ENCODE measurements at places on chromosomes 7 and 10.

DNA sequence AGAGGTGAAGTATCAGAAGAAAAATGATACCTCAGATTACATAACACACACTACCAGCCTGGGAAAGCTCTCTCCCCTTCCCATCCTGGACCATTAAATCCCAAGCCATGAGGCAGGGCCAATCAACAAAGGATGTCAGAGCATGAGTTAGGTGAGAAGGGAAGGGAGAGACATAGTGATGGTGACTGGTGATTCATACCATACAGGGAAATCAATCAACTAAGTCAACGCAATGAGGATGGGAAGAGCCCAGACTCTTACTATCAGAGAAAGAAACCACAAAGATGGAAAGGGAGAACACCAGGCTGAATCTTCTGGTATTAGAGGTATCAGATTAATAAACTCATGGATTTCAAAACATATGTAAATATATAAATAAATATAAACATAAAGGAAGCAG is 185.4 kb downstream of the KMT2E start:
- DNase-seq, result no peak

- DNase-seq, result no peak
Measured at GRCh38 chr10:75283078-75283670, 47.4 kb upstream of the COMTD1 start.

GRCh38 chr7:70698219-70698832 is 433.6 kb upstream of the GALNT17 start:
- peak; percentile 57 for DNase-seq

DNA sequence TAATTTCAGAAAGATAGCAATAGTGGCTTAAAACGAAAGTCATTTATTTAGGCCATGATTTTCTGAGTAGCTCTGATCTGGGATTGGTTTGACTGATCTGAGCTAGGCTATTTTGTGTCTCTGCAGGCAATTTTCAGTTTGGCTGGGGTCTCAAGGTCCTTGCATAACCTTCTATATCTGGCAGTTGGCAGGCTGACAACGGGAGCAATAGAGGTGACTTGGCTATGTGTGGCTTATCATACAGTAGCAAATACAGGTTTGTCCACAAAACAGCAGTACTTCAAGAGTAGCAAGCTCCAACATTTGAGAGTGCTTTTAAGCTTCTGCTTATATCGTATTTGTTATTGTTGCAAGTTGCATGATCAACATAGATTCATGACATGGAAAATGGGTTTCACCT is 1167.3 kb upstream of the CELF2 start:
- DNase-seq, result no peak

GRCh38 chr10:35643151-35644049 is 1.3 kb upstream of the FZD8 start:
- DNase-seq, result peak; percentile 45

GRCh38 chr7:120966961-120967360 is 16.4 kb downstream of the ING3 start:
- DNase-seq, result no peak

GRCh38 chr7:6359021-6359420 is 86.6 kb upstream of the CYTH3 start:
- DNase-seq, result no peak

DNA sequence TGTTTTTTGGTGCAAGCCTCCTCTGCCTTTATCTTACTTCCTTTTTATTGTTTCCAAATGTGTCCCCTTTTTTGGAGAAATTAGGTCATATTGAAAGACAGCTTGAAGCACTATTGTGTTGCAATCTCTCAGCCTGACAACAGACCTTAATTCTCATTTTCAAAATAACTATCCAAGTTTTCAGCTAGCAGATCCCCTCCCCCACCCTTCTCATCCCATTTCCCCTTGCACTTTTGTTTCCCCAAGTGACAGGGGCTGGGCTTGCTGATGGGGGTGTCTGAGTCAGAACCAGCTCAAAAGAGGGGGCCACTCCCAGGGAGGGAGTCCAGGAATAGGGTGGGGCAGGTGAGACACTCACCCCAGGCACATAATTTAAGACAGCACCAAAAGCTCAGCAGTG is 75.3 kb downstream of the MKI67 start:
- DNase-seq, result no peak

GRCh38 chr7:83451501-83452045 is 197.4 kb downstream of the SEMA3E start:
- no peak for DNase-seq

DNA sequence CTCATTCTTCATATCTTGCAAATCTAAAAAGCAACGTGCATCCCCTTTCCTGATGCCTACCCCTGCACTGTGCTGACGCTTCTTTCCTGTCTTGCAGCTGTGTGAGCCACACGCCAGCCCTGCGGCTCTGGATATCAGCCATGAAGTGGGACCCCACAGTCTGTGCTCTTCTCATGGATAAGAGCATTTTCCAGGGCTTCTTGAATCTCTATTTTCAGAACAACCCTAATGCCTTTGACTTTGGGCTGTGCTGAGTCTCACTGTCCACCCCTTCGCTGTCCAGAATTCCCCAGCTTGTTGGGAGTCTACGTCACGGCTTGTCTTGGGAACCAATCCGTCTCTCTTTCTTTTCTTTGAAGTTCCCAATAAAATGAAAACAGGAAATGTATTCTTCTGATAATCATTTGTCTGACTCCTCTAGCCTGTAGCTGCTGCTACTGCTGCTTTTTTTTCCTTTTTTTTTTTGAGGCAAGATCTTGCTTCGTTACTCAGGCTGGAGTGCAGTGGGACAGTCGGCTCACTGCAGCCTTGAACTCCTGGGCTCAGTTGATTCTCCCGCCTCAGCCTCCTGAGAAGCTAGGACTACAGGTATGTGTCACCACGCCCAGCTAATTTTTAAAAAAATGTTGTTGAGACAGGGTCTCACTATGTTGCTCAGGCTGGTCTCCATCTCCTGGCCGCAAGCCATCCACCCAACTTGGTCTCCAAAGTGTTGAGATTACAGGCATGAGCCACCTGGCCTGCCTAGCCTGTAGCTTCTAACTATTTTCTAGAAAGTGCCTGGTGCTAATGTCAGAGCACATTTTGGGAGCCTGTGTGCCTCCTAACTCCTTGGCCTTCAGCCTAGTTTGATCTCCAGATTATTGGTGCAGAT is 30.3 kb downstream of the GSTO2 start:
- DNase-seq, result no peak

DNA sequence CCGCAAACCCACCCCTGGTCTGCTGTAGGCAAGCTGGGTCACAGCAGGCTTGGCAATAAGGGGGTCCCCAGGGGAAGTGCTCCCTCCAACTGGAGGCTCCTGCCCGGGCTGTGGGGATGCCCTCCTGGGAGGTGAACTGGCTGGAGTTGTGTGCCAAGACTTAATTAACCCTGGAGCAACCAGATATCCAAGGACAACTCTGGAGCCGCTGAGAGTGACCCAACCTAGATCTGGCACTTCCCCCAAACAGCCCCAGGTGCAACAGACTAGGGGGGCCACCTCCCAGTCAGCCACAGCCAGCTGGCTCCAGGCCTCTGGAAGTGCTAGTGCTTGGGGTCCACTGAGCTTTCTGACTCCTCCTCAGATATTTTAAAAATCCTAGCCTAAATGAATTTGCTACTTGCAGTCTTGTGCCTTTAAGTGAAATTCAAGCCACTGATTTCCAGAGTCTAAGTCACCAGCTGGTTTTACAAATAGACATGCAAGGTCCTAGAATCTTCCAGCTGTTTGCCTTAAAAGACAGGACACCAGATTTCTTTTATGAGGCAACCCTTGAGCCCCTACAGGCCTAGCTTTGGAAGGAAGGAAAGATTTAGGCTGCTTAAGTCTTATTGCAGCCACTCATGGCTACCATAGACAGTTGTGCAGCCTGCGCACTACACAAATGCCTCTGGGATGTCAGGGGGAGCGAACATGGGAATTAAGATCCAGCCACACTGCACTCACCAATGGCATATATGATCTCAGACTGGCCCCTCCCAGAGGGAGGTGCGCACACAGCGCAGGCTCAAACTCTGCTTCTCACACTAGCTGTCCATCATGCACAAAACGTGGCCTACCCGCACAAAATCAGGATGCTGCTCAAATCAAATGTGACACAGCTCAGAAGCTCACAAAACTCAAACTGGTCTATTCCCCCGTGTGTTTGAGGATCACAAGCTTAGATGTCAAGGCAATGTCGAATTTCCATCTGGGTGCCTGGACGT is 42.6 kb upstream of the MYL10 start:
- DNase-seq, result no peak

- DNase-seq, result no peak
Measured at GRCh38 chr7:42575171-42575570, 336.7 kb downstream of the C7orf25 start.

- no peak for DNase-seq
Measured at GRCh38 chr10:23399701-23400144, 39.2 kb upstream of the OTUD1 start.

DNA sequence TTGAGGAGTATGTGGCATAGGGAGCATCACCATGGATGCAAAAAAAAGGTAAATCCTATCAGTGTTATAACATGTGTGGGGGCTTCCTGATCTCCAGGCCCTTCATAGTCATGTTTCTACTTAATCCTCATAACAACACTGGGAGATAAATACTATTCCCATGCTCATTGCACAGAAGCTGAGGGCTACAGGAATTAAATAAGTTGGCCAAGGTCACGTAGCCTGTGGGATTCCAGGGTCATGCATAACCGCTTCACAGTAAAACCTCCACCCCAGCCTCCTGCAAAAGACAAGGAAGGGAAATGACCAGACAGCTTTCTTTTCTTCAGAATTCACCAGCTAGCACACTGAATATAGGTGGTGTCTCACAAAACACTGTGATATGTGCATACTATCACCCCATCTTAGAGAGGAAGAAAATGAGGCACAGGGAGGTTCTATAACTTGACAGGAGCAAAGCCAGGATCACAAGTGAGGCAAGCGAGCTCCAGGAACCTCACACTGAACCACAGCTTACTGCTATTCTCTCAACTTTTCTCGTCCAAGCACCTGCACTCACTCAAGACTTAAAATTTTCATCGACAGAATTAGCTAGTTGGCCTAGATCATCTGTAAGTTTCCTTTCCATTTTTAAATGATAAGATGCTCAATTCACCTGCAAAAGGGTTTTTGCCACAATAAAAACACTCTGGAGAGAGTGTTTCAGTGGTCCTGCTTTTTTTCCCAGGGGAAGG is 13.4 kb downstream of the JAZF1 start:
- no peak for DNase-seq

- DNase-seq, result no peak
Measured at GRCh38 chr7:7434329-7434728, 101.3 kb downstream of the COL28A1 start.

- no peak for DNase-seq
Measured at GRCh38 chr7:94332571-94332970, 62.1 kb upstream of the COL1A2 start.

DNA sequence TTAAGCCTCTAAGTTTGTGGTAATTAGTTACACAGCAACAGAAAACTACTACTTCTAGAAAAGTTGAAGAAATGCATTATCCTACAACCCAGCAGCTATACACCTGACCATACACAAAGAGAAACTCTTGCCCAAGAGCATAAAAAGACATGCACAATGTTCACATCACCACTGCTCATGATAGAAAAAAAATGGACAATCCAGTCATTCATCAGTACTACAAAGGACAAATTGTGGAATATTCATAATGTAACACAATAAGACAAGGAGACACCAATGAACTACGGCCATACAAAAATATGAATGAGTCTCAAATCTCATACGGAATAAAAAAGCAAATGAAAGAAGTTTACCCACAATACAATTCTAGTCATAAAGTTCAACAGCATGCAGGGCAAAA is 87.4 kb downstream of the ZFAND4 start:
- DNase-seq, result no peak

DNA sequence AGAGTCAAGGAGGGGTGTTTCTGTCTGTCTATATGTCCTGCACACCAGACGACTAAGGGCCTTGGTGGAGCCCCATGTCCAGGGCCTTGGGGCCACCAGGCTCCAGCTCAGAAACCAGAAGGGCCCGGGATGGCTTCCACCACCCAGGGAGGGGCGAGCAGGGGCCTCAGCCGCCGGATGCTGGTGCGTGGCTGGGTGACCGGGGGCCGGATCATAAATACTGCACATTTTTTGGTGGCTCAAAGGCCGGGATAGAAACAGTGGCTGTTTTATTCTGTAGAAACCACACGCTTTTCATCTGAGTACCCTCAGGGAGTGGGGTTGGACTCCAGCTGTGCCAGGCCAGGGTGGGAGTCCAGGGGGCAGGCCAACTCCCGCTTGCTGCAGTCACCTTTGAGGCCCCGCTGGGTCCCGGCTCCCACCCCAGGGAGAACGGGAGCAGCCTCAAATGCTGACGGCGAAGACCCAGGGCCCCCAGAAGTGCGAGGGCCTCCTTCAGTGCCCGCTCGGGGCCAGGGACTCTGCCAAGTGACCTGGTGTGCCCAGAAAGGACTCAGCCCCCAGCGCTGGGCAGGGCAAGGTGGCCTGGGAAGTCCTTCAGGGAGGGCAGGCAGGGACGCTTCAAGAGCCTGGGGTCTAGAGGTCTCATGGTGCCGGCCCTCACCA is 28.2 kb downstream of the PDGFA start:
- no peak for DNase-seq

DNA sequence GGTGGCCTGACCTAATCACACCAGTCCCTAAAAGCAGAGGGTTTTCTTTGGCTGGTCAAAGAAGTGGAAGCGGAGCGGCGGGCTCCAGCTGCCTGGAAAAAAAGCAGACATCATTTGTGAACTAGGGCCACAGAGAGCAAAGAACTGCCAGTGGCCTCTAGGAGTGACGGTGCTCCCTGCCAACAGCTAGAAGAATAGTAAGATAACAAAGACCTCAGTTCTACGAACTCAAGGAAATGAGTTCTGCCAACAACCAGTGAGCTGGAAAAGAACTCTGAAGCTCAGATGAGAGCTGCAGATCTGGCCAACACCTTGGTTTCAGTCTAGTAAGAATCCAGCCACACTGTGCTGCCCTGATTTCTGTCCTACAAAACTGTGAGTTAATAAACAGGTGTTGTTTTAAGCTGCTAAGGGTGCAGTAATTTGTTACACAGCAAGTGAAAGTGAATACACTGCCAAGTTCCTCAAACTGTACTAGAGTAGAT is 178.0 kb downstream of the SRPK2 start:
- peak; percentile 66 for DNase-seq

GRCh38 chr7:78226059-78226719 is 427.6 kb downstream of the PHTF2 start:
- DNase-seq, result no peak

DNA sequence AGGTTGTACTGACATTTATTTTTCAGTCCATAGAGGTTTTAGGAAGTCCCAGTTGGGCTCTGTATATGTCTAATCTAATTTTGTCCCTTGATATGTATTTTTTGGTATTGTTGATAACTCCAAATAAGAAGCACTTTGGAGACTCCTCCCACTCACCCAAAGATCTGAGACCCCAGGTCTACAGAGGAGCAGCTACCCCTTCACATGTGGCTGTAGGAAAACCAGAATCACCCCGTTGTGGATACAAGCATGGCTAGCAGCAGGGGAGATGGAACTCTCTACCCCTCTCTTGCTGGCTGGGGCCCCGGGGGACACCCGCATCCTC is 9.4 kb downstream of the HHEX start:
- DNase-seq, result no peak

DNA sequence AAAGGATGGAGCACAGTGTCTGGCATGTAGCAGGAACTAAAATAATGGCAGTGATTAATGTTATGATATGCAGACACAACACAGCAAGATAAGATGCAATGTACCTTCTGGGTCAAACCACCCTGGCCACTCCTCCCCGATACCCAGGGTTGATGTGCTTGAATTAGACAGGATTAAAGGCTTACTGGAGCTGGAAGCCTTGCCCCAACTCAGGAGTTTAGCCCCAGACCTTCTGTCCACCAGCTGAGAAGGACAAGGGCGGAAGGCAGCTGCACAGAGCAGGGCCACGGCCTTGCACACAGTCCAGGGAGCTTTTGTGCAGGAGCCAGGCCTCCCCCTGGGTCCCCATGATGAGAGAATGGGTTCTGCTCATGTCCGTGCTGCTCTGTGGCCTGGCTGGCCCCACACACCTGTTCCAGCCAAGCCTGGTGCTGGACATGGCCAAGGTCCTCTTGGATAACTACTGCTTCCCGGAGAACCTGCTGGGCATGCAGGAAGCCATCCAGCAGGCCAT is at the start of gene RBP3:
Gene RBP3, plus strand, starts transcription at position 226 of the 514 bp plus-strand sequence. Its CDS starts 122 bp downstream, at position 348.
- no peak for DNase-seq

Data from B cell (primary cell).